ENCODE measurements at places on chromosomes 1 and 21.

DNA sequence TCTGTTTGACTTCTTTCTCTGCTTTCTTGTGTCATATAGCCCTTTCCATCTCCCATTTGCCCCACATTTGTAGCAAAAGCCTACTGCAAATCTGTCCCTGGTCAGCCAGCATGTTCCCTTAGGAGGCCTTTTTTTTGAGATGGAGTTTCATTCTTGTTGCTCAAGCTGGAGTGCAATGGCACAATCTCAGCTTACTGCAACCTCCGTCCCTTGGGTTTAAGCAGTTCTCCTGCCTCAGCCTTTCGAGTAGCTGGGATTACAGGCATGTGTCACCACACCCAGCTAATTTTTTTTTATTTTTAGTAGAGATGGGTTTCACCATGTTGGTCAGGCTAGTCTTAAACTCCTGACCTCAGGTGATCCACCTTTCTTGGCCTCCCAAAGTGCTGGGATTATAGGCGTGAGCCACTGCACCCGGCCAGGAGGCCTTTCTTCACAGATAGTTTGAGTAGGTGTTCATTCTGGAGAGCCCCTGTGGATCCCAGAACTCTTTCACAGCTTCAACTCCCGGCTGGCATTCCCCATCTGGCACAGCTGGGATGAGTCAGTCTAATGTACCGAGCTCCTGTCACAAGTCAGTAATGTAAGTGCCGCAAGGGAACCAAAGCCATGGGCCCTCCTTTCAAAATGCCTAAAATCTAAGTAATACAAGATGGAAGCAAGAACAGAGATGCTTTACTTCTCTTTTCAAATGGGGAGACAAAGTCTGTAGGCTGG lies 9.4 kb upstream of the NHLH1 start:
- DNase-seq = no peak

DNA sequence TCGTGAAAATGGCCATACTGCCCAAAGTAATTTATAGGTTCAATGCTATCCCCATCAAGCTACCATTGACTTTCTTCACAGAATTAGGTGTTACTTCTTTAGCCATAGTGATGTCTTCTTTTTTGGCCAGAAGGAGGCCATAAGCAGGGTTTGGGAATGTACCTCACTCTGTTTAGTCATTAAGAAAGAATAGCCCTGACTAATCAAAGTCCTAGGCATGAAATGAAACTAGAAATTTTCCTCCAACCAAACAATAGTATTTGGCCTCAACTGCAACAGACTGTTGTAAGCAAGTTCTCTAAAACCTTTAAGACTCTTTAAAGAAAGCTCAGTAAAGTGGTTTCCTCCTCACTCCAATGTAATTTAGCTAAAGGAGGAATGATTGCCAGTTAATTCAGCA lies 163.9 kb downstream of the AKT3 start:
- DNase-seq = no peak

- no peak for DNase-seq
Measured at GRCh38 chr1:181341026-181341632, 142.2 kb upstream of the CACNA1E start.

DNA sequence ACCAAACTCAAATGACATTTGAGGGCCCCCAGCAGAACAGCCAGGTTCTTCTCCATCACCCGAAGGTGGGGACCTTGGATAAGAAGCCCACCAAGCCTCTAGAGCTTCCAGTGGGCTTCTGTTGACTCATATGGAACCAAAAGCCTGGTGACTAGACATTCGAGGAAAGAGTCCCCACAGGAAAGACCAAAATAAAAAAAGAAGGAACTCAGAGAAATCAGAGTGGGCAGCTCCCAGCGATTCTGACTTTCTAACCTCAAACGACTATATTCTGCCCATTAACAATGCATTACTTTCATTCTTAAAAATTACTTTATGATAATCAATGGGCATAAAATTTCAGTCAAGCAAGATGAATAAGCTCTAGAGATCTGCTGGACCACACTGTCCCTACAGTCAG lies 9.6 kb upstream of the CHIT1 start:
- no peak for DNase-seq

- DNase-seq = no peak
Measured at GRCh38 chr1:231157311-231157710, 4.5 kb upstream of the TRIM67 start.

GRCh38 chr1:19043579-19044443 lies 87.3 kb upstream of the IFFO2 start:
- no peak for DNase-seq

- no peak for DNase-seq
Measured at GRCh38 chr1:162753998-162754585, 36.4 kb upstream of the HSD17B7 start.

DNA sequence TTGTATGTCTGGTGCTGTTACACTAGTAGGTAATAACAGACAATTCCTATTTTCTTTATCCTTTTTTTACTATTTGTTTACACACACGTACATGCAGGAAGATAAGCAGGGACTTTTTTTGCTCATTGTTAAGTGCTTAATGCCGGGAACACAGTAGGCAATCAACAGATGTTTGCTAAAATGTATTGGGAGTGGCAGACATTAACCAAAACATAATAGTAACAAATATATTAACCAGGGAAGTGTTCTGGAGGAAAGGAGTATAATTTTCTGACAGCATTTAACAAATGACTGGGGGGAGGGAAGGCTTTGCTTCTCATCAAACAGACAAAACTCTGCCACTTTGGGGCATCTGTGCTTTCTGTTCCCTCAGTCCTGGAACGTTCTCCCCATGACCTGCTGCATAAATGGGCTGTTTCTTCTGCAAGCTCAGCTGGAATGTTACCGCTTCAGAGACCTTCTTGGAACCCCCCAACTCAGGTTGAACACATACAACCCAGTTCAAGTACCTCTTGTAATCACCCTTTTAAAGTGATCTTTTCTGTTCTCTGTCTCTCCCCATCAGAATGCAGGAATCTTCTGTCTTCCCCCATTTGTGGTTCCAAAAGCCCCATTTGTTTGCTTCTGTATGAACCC lies 2.1 kb downstream of the CR1L start:
- peak; percentile 66 for DNase-seq

GRCh38 chr1:88825721-88826120 lies 65.6 kb downstream of the GTF2B start:
- no peak for DNase-seq

DNA sequence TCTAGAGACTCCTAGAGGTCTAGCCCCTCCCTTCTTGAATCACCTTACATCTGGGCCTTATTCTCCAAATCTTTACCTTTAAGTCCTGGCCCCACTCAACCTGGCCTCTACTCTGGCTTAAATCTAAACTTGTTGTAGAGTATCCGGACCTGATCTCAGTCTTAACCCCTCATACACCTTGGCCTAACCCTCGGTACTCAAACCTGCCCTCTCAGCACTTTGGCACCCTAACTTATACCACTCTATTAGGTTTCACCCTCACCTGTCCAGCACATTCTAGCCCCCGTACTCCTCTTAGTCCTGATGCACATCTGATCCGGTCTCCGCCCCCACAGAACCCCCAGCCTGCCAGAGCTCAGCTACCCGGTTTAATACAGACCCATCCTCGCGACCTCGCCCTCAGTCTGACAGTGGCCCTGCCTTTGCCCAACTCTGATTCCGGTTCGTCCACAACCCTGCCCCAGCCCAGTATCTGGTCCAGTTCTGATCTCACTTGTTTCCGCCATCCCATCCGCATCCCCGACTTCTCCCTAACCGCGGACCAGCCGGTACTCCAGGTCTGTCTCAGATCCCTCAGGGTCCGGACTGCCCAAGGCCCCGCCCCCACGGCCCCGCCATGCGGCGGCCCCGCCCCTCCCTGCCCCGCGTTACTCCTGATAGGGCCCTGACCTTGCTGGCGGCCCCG lies 1.5 kb downstream of the TRIM62 start:
- DNase-seq = no peak

- DNase-seq = no peak
Measured at GRCh38 chr1:39508857-39509305, 17.4 kb downstream of the BMP8A start.

Data from DMS153 (cell line).